Vagina (tissue), 2 donors: ENCODE measurements at places on chromosomes 2 and 18. TPM values are rescaled to one million over a fixed set of nuclear protein-coding genes. Genes with fewer than 3 reads are reported as not detected.
A peak's percentile ranks its signal among the peaks of the same experiment; 100 is the strongest.

GRCh38 chr2:72863046-72863445 lies 24.2 kb upstream of the SPR start:
- no peak for DNase-seq
- H3K4me1 ChIP-seq, result no peaks in the 10 kb centered on the region
- no peaks in the 10 kb centered on the region for H3K36me3 ChIP-seq

GRCh38 chr2:31812051-31812798 lies 198.6 kb downstream of the MEMO1 start:
- H3K4me3 ChIP-seq, result no peak overlapping the region
- no peak for DNase-seq
- H3K27me3 ChIP-seq, result no peaks in the 10 kb centered on the region
- no peaks in the 10 kb centered on the region for H3K36me3 ChIP-seq

DNA sequence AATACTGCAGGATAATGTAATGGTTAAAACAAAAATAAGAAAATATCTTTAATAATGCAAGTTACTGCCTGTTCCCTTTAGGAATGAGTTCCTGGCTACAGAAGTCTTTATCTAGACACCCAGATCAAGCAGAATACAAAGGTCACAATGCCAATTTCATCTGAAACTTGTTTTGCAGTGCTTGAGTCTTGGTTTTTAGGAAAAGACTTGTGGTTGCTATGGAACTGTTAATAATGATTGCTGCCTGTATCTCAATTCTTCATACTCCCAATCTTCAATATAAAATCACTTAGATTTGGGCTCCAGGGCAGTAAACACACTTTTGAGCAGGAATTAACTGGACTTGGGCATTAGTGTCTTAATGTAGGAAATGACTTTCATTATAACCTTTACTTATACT lies 14.2 kb downstream of the CAVIN2 start:
- no peak overlapping the region for H3K27ac ChIP-seq
- no peak for DNase-seq
- no peaks in the 10 kb centered on the region for H3K36me3 ChIP-seq
- H3K27me3 ChIP-seq, result no peaks in the 10 kb centered on the region

- no peak overlapping the region for H3K27ac ChIP-seq
- no peaks in the 10 kb centered on the region for H3K27me3 ChIP-seq
- H3K4me3 ChIP-seq, result no peak overlapping the region
Measured at GRCh38 chr2:16127276-16127940, 187.1 kb downstream of the MYCN start.

The WNT10A gene
- 2.5 TPM for total RNA-seq

- peaks cover 47% of the 10 kb centered on the region for H3K4me1 ChIP-seq
- H3K36me3 ChIP-seq, result no peaks in the 10 kb centered on the region
- no peak overlapping the region for H3K4me3 ChIP-seq
- H3K27ac ChIP-seq, result peak overlapping the region; percentile 87
Measured at GRCh38 chr2:69175790-69176715, 163.1 kb downstream of the ANTXR1 start.

The CCBE1 gene
- total RNA-seq, result 2.9 TPM

- H3K27ac ChIP-seq, result no peak overlapping the region
- no peak overlapping the region for H3K4me3 ChIP-seq
- H3K36me3 ChIP-seq, result no peaks in the 10 kb centered on the region
- H3K27me3 ChIP-seq, result no peaks in the 10 kb centered on the region
- H3K4me1 ChIP-seq, result no peaks in the 10 kb centered on the region
- no peak for DNase-seq
Measured at GRCh38 chr2:3280197-3280596, 97.4 kb downstream of the EIPR1 start.

- DNase-seq, result no peak
- no peaks in the 10 kb centered on the region for H3K27me3 ChIP-seq
- H3K27ac ChIP-seq, result peak overlapping the region; percentile 81
Measured at GRCh38 chr2:237298151-237299118, 115.5 kb downstream of the COL6A3 start.

GRCh38 chr2:9286554-9287399 lies 80.2 kb downstream of the ASAP2 start:
- no peak overlapping the region for H3K4me3 ChIP-seq
- H3K36me3 ChIP-seq, result no peaks in the 10 kb centered on the region
- peaks cover 26% of the 10 kb centered on the region for H3K4me1 ChIP-seq
- no peak for DNase-seq
- H3K27ac ChIP-seq, result no peak overlapping the region
- no peaks in the 10 kb centered on the region for H3K27me3 ChIP-seq

DNA sequence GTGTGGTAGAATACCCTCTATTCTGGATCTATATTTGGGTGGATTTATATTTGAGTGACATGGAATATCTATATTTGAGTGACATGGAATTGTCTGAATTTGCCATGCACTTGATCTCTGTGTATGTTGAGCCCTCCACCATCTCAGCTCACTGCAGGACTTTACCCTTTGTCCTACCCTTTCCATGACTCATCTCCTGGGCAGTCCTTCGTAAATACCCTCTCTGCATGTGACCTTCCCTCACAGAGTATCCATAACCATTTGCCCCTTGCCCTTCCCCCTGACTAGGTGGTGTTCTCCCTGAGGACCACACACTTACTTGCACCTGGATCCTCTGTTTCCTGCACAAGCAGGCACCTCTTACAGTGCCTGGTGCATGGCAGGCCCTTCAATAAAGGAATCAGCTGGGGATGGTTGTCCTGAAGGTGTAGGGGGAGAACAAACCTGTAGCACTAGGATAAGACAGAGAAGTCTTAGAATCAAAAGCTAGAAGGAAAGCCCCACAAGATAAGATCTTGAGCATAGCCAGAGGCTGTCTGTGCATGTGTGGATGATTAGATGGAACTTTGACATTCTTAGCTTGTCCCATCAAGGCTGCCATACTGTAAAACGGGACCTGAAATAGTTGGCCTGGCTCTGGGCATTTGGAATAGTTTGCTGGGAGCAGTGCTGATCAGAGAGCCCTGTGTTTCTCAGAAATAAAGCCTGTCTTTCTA lies 230.4 kb downstream of the FHOD3 start:
- DNase-seq, result peak; percentile 37
- no peak overlapping the region for H3K4me3 ChIP-seq
- no peaks in the 10 kb centered on the region for H3K4me1 ChIP-seq
- no peak overlapping the region for H3K27ac ChIP-seq

The AOX1 gene
- total RNA-seq, result 84.5 TPM

- H3K27me3 ChIP-seq, result no peaks in the 10 kb centered on the region
- DNase-seq, result no peak
- no peak overlapping the region for H3K4me3 ChIP-seq
- no peak overlapping the region for H3K27ac ChIP-seq
- H3K36me3 ChIP-seq, result no peaks in the 10 kb centered on the region
- no peaks in the 10 kb centered on the region for H3K4me1 ChIP-seq
Measured at GRCh38 chr2:12183032-12183645, 436.7 kb downstream of the LPIN1 start.

DNA sequence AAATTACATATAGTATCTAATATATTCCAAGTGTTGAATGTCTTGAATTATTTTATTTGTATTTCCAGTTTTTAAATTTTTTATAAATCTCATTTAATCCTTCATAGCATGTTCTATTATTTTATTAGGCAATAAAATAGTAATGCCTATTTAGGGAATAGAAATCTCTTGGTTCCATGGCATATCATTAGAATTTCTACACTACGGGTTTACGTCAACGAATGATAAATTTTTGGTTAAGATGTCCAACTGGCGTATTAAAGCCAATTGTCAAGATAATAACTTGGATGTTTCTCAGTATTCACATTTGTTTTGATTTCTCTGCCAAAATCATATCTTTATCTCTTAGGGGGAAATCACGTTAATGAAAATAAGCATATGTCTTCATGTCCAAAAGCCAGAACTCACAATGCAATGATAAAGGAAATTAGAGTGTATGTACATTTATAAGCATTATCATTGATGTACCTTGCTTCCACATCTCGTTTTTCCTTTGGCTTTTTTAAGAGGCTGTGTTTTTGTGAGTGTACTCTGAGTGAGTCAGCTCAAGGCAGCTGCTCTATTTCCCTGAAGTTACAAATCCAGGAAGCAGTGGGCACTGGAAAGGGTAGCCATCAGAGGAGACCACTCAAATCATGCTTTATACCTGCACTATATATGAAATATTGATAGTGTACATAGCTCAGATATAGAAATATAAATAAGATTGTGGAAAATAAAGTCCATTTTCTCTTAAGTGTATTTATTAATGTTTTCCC lies 115.8 kb upstream of the PDE1A start:
- no peak overlapping the region for H3K4me3 ChIP-seq
- H3K36me3 ChIP-seq, result no peaks in the 10 kb centered on the region
- H3K4me1 ChIP-seq, result no peaks in the 10 kb centered on the region
- DNase-seq, result no peak
- no peak overlapping the region for H3K27ac ChIP-seq

GRCh38 chr2:147451902-147452515 lies 392.8 kb upstream of the ACVR2A start:
- peaks cover 5% of the 10 kb centered on the region for H3K4me1 ChIP-seq
- H3K27me3 ChIP-seq, result no peaks in the 10 kb centered on the region
- H3K36me3 ChIP-seq, result no peaks in the 10 kb centered on the region
- no peak overlapping the region for H3K27ac ChIP-seq

DNA sequence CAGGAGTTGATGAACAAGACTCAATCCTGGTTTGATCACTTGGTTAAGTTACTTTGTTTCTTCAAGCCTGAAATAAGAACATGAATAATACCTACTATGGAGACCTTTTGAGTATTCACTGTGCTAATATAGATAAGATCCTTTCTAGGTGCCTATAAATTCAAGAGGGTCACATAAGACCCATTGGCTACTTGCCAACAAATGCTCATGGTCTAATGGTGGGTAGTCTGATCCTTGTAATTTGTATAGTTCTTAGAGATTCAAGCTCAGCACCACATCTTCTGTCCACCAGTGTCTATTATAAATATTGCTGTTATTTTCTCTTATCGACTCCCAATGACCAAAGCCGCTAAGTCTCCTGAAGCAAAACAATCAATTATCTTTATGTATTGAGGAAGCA lies 27.4 kb upstream of the ACSL3 start:
- H3K36me3 ChIP-seq, result no peaks in the 10 kb centered on the region
- H3K4me1 ChIP-seq, result no peaks in the 10 kb centered on the region
- DNase-seq, result no peak
- no peak overlapping the region for H3K27ac ChIP-seq

The DHRS9 gene
- not detected for total RNA-seq

The IL36A gene
- 2.7 TPM for total RNA-seq

GRCh38 chr2:101619191-101619591 lies 78.3 kb upstream of the MAP4K4 start:
- H3K4me3 ChIP-seq, result no peak overlapping the region
- no peak for DNase-seq
- no peaks in the 10 kb centered on the region for H3K36me3 ChIP-seq
